T-cell (primary cell): ENCODE measurements at places on chromosomes 12 and 14.

GRCh38 chr12:116603546-116604177, 44.5 kb downstream of the MAP1LC3B2 start:
- DNase-seq, result no peak

GRCh38 chr14:33842299-33842698, 108.6 kb downstream of the EGLN3 start:
- no peak for DNase-seq

- no peak for DNase-seq
Measured at GRCh38 chr14:66920196-66920595, 269.0 kb upstream of the GARIN2 start.

GRCh38 chr12:25495331-25496097, 57.6 kb downstream of the LMNTD1 start:
- DNase-seq, result no peak

DNA sequence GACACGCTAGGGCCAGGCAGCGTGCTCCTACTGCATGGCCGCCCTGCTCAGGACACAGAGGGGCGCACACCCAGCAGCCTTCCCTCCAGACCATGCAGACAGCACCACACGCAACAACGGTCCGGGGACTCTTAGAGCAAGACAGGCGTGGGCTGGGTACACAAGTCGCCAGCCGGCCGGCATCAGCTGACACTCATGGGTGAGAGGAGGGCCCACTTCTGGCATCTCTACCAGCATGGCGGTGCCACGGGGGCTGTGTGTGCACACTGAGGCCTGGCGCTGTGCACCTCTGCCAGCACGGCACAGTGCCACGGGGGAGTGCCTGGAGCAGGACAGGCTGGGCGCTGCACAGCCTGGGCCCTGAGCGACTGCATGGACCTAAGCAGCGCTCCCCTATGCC, 6.7 kb upstream of the BTBD6 start:
- DNase-seq, result no peak

DNA sequence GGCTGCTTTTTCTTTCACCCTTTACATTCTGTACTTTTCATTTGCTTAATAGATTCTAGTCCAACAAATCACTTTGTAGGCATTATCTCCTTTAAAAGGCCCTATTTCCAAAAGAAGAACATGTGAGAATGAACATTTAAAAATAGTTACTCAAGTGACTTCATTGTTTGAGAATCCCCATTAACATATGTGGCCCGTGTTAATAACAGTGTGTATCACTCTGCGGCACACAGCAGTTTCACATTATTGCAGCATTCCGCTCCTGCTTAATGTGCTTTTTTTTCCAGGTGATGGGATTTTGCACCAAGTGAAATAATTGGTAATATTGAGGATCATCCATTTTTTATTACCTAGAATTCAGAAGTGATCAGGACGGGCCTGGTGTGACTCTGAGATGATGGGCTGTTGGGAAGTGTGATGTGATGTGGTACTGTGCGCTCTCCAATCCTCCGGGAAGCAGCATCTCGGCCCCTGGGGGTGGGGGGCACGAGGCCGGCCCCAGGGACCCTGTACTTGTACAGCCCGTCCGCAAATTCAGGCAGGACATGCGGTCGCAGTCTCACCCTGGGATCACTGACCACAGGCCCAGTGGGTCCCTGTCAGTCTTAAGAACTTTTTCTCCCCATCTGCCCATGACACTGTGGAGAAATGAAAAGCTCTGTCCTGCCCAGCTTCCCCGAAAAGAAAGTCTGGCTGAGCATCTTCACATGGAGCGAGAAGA, 32.9 kb downstream of the SLC15A4 start:
- no peak for DNase-seq

GRCh38 chr12:108193917-108194316, 64.8 kb downstream of the WSCD2 start:
- DNase-seq, result no peak

- no peak for DNase-seq
Measured at GRCh38 chr12:121986489-121987245, 35.0 kb upstream of the BCL7A start.

DNA sequence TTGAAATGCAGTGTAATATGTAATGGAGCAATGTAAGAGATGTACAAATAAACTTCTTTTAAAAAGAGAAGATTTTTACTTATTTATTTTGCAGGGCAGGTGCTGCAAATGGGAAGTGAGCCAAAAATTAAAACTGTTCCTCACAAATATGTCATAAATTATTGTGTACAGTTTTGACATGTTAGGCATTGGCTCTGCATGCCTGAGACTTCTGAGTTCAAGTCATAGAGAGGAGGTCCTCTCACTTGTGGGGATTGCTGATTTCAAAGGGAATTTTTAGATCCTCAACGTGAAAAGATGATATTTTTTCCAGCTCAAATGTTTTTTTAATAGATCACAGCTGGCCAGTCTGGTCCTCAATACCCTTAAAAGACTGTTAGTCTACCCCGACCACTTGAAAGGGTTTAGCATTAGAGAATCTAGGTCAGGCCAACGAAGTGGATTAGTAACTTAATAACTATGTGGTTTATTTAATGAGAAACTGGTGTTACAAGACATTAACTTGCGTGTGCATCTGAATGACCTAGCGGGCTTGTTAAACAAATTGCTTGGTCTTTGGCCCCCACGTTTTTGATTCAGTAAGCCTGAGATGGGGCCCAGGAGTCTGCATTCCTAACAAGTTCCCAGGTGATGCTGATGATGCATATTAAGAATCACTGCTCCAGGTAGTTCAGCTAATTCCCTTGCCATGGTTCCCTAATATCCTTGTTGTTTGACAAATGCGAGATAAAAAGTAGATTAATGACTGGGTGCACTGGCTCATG, 30.9 kb upstream of the WDR89 start:
- no peak for DNase-seq

- DNase-seq, result peak; percentile 12
Measured at GRCh38 chr14:51652168-51653078, 713 bp downstream of the FRMD6 start.

DNA sequence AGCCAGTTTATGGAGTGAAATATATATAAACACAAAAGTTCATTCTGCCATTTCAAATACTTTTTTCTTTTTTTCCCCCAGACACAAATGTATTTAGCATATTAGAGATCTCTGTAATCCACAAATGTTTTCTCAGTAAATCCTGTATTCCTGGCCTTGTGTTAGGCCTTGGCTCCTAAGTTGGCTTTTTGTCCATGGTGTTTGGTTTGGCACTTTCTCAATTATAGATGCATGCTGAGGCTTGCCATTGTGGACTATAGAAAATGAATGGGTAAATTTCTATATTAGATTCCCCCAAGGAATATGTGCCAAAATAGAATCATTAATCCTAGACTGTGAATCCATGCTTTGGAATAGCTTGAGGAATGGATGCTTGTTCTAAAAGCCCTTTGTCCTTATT, 17.0 kb downstream of the RIC8B start:
- DNase-seq, result no peak

DNA sequence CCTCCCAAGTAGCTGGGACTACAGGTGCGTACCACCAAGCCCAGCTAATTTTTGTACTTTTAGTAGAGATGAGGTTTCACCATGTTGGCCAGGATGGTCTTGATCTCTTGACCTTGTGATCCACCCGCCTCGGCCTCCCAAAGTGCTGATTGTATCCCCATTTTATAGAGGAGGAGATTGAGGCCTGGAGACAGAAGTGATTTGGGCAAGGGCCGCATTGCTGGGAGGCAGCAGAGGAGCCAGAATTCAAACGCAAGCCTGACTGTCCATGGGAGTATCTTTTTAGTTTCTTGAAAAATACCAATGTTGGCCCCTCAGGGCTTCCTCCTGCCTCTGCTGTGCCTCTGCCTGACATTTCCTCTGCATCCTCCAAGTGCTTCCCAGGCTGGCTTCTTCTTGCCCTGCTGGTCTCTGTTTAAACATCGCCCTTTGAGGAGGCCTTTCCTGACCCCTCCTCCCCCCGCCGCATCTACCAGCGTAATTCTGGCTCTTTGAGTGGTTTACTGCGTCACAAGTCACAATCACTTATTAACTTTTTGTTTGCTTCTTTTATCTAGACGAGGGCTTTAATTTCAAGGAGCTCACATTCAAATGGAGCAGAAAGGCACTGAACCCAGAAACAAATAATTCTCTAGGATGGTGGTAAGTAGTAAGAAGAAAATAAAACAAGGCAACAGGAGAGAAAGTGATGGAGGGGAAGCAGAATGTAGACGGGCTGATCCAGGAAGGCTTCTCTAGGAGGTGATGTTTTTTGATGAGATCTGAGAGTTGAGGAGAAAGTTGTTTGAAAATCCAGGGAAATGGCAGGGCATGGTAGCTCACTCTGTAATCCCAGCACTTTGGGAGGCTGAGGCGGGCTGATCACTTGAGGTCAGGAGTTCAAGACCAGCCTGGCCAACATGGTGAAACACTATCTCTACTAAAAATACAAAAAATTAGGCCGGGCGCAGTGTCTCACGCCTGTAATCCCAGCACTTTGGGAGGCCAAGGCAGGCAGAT, 91.0 kb upstream of the MED13L start:
- DNase-seq, result no peak

DNA sequence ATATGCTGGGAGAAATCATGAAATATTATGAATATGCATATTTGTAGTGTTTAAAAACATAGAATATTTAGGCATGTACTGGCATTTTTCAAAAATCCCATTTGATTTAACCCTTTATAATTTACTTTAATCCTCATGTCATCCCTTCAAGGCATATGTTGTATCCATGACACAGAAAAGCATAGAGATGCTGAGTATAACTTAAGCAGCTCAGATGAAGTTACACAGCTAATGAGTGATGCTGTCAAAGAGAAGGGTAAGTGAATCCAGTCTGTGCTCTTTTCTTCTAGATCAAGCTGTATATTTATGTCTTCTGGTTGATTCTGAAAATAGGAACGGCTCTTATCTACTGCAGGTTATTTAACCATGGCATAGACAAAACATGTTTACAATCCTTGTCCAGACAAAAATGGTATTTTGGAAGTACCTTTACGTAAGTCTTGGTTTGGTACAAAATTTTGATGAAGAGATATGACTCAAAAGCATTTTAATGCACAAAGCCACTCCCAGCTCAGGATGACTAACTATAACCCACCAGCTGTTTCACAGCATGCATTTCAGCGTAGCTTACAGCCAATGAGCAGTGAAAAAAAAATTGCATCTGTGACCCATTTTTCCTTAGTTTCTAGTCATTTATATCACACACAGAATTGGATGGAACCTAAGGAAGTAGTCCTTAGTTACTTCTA, 201.7 kb downstream of the STXBP6 start:
- DNase-seq, result no peak

GRCh38 chr14:67485501-67486095, 2.9 kb downstream of the TMEM229B start:
- DNase-seq, result no peak

DNA sequence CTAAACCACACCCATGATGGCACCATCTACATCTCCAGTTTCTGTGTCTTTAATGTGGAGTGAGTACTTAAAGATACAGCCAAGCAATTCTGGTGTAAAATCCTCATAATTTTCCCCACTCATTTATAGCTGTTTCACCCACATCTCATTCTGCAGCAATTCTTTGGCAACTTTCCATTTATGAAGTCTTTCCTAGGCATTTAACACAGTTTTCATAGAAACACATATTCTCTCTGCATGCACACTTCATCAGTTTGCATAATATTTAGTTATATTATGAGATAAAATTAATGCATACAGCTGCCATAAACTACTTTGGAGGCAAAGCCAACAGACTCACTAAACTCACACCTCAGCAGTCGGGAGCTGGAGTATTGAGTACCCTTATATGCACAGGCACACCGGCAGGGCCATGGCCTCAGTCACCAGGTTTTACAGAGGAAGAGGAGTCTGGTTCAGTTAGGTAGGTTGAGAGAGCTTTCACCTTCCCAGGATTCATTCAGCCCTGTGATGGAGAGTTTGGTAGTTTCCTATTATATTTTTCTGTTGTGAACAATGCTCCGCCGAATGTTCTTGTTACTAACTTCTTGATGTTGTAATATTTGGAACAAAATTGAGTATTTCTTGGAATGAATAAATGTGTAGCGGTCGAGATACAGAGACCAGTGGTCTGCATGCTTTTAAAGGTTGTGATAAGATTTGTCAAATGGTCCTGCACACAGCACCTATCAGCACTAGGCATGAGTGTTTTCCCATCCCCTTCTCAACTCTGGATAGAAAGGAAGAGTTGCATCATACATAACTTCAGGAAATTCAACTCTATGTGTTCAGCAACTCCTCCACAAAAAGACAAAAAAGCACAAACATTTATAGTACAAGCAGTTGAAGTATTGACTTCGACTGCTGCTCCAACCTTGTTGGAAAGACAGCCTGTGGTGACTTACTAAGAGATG, 123.5 kb downstream of the TTC8 start:
- DNase-seq, result no peak

GRCh38 chr12:78672033-78672432, 192.5 kb upstream of the SYT1 start:
- DNase-seq, result no peak

DNA sequence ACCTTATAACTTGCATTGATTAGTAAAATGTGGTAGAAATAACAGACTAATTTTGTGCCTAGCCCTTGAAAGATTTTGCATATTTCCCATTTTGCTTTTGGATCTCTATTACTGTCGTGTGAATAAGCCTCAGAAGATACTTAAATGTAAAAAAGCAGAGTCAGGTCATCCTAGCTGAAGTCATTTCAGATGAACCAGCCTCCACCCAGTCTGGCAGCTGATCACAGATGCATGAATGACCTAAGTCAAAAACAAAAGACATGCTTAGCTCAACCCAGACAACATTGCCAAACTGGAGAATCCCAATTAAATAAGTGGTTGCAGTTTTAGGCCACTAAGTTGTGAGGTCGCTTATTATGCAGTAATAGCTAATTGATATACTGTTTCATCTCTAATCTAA, 349.9 kb downstream of the C12orf50 start:
- no peak for DNase-seq

GRCh38 chr12:28543021-28543890, 353.0 kb downstream of the CCDC91 start:
- DNase-seq, result no peak

DNA sequence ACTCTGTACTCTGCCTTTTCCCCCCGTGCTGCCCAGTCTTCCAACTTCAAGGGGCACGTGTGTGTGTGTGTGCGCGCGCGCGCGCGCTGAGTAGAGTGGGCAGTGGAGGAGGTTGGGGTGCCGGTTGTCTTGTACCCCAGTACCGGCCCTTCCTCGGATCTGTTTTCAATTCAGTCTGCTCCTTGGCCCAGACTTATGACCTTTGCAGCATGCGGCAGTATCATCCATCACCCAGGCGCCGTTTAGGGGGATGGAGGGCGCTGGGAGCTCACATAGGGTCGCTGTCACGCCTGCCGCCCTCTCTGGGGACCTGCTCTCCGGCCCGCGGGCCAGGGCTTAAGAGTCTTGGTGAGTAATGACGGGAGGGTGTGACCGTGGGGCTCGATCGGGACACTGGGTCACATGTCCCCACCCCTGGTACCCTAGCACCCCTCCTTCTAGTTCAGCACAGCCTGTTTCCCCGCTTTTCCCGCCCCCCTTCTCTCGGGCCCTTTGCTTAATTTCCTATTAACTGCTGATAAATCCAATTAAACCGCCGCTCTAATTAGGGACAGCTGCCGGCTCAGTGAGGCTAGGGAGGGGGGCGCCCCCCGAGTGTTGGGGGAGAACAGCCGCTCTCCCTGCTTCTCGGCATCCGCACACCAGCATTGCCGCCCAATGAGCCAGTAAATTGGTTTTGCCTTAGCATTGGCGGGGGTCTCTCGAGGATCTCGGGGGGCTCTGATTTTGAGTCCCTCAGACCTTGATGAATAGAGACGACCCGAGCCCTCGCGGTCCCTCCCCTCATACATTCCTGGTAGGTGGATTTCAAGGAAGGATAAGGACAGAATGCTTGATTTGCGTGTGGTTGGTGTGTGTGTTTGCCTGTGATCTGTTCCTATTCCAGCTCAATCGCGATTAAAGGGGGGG, 9.3 kb downstream of the STAC3 start:
- no peak for DNase-seq
